AML-193 (cell line): ENCODE measurements at places on chromosomes 16 and 17.
A peak's percentile ranks its signal among the peaks of the same experiment; 100 is the strongest.

DNA sequence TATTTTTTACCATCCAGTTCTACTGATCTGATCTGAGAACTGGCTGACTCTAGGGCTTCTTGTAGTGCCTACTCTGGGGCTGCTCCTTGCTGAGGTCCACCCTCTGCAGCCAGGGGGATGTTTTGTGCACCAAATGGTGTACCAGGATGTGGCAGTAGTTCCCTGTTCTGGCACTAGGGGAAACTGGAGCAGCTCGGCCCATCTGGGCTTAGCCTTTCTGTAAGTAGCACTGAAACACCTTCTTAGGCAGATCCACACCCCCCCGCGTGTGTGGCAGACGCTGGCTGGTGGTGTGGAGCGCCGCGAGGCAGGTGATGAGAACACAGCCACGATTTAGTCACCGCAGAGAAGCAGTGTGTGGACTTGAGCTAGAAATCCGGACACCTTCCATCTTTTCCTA is 17.0 kb downstream of the DUSP14 start:
- peak; percentile 13 for DNase-seq

DNA sequence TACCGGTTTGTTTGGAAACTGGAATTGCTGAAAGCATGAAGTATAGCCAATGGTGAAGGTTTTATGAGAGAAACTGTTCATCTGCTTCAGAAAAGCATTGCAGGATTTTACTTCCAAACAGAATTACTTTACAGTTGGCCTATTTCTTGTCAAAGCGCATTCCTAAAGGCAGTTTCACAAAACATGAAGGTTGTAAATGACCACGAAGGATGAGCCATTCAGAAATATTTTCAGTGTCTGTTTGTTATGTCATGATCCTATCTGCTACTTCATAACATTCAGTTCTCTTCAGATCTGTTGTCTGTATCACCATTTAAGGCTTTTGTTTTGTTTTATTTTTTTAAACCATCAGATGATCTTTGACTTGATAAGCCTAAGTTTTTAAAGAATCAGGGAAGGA is 45.7 kb downstream of the AATF start:
- no peak for DNase-seq

DNA sequence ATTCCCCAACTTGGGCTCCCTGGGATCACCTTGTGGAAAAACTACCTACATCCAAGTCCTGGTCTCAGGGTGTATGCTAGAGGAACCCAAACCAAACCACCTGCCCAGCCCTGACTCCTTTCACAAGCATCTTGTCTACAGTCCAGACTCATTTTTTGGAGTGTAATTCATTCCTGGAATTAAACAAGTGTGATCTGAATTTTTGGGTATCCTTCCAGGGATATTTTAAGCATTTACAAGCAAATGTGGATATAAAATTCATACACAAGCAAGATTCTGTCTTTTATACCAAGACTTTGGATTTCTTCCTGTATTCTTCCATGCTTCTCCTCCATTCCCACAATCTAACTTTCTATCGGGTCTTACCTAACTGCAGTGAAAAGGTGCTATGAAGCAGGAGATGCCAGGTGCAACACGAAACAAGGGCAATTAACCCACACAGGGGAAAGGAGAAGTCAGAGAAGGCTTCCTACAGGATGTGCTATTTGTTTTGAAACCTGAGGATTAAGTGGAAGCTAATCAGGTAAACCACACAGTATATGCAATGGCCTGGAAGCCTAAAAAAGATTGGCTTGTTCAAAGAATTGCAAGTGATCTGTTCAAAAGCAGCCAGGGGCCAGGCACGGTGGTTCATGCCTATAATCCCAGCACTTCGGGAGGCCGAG is 417.2 kb upstream of the C16orf82 start:
- DNase-seq: no peak

- DNase-seq: no peak
Measured at GRCh38 chr17:80885947-80886582, 105.6 kb upstream of the CHMP6 start.

DNA sequence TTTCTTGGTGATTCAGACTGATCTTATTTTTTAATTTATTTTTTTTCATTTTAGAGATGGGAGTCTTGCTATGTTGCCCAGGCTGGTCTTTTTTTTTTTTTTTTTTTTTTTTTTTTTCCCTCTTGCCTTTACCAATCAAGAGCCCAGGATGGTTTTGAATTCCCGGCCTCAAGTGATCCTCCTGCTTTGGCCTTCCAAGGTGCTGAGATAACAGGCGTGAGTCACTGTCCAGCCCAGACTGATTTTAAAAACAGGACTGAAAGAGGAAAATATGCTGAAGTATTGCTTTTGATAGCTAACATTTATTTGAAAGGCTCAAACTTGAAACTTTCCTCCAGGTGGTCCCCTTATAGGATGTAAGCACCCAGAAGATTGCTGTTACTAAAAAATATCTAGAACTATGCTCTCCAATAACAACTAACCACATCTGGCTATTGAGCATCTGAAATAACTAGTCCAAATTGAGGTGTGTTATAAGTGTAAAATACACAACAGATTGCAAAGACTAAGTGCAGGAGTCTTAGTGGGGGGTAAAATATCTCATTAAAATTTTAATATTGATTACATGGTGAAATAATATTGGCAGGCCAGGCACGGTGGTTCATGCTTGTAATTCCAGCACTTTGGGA is 15.8 kb upstream of the BRIP1 start:
- DNase-seq: no peak

DNA sequence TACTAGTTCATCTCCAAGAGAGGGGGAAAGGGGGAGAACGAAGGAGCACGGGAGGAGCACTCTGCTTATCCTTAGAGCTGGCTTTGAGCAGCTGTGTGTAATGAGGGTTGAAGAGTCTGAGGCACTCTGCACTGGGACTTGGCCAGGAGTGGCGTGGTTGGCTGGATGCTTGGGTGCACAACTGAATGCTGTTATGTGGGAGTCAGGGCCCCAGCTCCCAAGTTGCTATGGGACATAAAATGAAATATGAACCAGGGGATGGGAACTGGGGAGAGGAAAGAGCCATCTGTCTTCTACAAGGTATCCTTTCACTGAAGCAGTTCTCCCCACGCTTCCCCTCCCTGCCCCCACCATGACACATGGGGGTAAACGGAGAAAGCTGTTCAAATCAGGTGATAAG is 105.9 kb upstream of the ANKFN1 start:
- DNase-seq: no peak

GRCh38 chr16:78227855-78228254 is 128.4 kb downstream of the WWOX start:
- no peak for DNase-seq

GRCh38 chr17:57541472-57542394 is 203.4 kb downstream of the CCDC182 start:
- DNase-seq: no peak

DNA sequence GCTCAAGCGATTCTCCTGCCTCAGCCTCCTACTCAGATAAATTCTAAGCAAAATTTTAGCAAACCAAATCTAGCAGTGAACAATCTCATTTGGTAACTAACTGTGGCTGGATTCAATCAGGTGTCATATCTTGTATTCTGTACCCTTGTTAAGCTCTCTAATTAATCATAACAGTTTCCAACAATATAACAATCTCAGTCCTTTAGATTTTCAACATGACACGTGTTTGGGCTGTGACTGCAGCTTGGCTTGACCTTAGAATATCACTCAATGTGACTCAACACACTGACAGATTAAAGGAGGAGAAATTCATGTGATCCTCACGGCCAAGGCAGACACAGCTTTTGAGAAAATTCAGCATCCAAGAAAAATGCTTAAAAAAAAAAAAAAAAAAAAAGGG is 133.6 kb downstream of the BANP start:
- no peak for DNase-seq

DNA sequence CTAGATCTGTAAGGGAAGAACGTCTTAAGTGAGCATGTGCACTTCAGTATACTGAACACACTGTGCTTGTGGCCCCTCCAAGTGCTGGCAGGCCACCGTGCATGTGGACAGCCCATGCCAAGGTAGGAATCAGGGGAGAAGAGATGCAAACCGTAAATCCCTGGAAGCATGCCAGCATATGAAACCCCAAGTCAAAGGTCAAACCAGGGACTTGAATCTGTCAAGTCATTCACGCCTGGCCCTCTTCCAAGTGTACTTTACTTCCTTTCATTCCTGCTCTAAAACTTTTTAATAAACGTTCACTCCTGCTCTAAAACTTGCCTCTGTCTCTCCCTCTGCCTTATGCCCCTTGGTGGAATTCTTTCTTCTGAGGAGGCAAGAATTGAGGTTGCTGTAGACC is 2.8 kb upstream of the ATXN2L start:
- no peak for DNase-seq

GRCh38 chr16:81140930-81141780 is 45.0 kb upstream of the GCSH start:
- no peak for DNase-seq

GRCh38 chr17:50051082-50051576 is 4.8 kb upstream of the ITGA3 start:
- DNase-seq: peak; percentile 12

DNA sequence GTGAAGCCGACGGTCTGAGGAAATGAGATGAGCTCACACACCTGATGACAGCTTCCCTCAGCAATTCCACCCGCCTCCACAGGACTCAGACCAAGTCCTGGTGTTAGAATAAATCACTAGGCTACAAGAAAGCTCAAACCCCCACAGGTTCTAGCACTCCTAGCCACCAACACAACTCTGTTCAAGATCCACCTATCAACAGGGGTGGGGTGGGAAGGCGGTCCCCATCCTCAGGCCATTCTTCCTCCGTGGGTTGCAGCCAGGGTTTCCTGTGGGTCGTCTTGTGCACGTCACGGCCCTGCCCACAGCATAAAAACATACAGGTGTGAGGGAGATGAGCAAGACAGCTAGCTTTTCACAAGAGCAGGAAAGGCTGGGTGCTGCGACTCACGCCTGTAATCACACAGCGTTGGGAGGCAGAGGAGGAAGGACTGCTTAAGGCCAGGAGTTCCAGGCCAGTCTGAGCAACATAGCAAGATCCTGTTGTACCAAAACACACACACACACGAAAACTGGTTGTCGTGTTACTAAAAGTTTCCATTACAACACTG is 81.1 kb downstream of the ANKRD11 start:
- DNase-seq: no peak

- DNase-seq: no peak
Measured at GRCh38 chr17:17633310-17633709, 41.8 kb upstream of the PEMT start.

GRCh38 chr16:83746611-83747010 is 61.2 kb upstream of the HSBP1 start:
- no peak for DNase-seq

DNA sequence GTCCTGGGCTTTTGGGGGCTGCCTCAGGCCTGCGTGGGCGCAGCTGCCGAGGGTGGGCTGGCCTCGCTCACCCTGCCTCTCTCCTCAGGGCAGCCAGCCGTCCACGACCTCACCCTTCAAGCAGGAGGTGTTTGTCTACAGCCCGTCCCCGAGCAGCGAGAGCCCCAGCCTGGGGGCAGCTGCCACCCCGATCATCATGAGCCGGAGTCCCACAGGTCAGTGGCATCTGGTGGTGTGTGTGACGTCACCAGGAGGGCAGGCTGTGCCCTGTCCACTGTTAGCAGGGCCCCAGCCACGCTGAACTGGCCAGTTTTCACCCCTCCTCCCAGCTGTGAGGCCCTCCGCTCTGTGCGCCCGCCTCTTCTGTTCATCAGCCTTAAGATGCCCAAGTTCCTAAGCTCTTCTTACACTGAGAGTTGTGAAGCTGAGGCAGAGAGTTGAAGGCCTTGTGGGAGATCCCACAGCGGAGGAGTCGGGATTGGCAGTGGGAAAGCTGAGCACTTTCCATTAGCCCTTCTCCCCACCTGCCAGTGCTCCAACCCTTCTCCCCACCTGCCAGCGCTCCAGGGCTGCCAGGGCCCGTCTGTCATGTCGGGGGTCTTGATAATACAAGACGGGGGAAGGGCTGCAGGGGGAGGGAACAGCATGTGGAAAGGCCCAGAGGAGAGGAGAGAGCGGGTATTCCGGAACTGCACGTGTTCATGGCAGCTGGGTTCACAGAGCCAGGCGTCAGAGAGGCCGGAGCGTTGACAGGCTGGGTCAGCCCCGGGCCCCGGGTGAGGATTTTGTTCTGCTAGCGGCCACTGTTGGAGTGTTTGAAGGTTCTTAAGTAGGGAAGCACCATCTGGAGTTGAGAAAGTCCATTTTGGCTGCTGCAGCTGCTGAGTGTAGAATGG is 36.3 kb downstream of the OR1D5 start:
- no peak for DNase-seq

DNA sequence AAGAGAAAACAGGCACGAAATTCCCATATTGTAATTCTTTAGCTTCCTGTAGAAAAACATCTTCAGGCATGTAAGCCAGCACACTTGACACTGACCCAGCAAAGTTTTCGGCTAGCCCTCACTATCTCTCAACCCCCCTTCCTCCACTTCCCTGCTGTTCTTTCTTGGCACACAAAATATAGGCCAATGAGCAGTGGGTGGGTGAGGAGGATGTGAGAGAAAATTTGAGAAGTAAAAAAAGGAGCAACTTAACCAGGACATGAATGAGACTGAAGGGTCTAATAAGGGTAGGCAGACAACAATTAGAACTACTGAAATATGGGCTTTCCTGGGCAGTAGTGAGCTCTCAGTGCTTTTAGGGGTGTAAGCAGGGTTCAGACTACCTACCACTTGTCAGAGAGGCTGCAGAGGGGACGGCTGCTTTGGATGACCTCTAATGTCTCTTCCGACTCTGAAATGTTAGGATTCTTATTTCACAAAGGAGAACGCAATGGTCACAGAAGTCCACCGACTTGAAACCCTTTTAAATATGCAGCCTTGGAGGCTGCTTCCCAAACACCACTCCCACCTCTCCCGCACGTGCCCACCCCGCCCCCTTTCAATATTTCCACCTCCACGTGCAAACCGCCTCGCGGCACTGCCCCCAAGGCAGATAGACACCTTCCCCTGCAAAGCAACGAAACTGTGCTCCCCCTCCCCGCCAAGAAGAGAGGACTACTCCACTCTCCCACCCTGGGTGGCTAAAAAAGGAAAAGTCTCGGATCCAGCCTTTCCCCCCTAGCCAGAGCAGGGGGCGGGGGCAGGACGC is 889 bp downstream of the MBTD1 start:
- peak; percentile 47 for DNase-seq

DNA sequence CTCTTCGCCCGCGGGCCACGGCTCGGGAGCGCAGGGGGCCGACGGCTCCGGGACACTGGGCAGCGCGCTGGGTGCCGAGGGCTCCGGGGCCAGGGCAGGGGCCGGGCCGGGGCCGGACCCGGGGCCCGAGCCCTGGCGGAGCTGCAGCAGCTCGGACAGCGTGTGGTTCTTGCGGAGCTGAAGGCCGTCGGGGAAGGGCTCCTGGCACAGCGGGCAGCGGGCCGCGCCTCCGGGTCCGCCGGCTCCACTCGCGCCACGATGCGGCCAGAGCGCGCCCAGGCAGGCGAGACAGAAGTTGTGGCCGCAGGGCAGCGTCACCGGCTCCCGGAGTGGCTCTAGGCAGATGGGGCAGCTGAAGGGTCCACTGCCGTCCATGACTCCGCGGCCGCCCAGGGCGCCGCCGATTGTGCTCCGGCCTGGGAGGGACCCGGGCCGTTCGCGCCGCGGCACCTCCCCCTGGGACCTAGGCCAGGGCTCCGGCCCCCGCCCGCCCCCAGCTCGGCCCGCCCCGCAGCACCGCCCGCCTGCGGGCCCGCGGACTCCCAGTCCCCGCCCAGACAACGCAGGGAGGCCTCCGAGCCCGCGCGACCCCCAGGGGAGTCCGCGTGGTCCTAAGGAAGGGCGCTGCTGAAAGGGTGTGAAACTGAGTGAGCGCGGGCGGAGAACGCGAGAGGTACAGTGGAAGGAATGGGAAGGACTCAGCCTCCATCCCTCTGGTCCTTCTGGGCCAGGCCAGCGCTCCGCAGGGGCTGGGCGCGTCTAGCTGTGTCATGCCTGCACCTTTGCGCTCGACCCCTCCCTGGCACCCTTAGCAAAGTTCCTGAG is at the start of gene TRIM47:
TSS of gene TRIM47 (minus strand) at position 408 of the 825 bp plus-strand sequence. CDS start at position 375, 33 bp downstream.
- no peak for DNase-seq

- DNase-seq: no peak
Measured at GRCh38 chr16:12009462-12009861, 32.9 kb downstream of the SNX29 start.

GRCh38 chr17:17035920-17036523 is 6.2 kb upstream of the MPRIP start:
- DNase-seq: no peak
